ENCODE measurements at places on chromosomes 1 and 21.

- DNase-seq, result peak; percentile 39
Measured at GRCh38 chr21:39373634-39374033, 24.7 kb upstream of the HMGN1 start.

DNA sequence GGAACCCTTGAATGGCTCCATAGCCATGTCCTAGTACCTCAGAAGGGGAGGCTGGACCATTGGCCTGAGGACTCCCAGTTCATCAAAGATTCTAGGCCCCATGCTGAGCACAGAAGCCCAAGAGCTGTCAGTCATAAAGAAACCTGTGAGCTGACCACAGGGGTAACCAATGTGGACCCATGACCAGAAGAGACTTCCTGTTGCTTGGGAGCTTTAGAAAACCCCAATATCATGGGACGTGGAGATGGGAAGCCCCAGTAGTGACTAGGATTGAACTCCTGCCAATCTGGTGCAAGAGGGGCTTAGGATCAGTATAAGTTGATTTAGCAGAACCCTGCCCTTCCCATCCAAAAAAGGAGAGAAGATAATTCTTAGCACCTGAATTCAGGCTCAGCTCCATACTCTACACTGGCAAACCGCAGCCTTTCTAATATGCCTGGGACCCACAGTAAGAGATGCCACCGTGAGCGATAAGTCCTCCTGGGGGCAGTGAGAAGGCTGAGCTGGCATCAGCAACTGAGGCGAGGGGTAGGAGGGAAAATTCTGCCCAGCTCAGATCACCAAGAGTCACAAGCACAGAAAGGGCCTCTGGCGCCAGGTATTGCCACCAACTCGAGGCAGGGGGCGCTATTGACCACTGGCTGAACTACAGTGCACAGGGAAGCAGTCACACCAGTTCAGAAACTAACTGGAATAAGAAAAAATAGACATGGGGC, 108.9 kb downstream of the CAPN8 start:
- peak; percentile 37 for DNase-seq

DNA sequence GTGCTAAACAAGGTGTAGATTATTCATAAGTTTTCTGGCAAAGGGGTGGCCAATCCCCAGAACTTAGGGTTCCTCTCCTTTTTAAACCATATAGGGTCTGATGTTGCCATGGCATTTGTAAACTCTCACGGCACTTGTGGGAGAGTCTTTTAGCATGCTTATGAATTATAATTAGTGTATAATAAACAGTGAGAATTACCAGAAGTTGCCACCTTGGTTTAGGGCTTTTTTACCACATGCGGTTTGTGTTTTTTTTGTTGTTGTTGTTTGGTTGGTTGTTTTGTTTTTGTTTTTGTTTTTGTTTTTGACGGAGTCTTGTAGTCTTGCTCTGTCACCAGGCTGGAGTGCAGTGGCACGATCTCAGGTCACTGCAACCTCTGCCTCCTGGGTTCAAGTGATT, 8.9 kb upstream of the LAX1 start:
- no peak for DNase-seq

GRCh38 chr1:239993366-239993765, 98.3 kb upstream of the FMN2 start:
- no peak for DNase-seq

DNA sequence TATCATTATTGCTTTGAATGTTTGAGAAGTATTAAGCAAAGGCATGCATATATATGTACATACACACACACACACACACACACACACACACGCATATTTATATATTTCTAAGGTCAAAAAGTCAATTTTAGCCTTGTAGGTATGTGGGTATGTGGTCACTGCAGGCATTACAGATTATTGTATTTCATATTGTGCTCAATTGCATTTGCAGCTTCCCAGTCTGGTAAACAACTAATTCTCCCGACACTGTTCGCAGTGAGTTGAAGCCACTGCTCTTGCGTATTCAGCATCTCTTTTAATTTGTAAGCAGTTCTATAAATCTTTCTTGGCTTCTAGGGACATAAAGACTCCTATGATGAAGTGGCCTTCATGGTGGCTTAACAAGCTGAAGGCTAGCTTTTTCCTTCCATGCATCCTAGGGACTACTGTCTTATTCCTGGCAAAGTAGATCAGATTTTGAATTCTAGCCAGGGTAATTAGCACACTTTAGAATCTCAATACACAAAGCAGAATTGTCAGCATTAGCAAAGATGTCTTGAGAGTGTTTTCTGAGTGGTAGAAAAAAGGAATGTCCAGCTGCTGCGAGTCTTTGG, 368.6 kb upstream of the NEGR1 start:
- no peak for DNase-seq
